Ovary (tissue), 10 donors: ENCODE measurements at places on chromosomes 1 and 21. TPM values are rescaled to one million over a fixed set of nuclear protein-coding genes. Genes with fewer than 3 reads are reported as not detected.
A peak's percentile ranks its signal among the peaks of the same experiment; 100 is the strongest.

- no peak for DNase-seq
Observed at GRCh38 chr21:36507397-36508018, 27.6 kb upstream of the CLDN14 start.

GRCh38 chr1:162197041-162197531 lies 127.6 kb downstream of the NOS1AP start:
- no peak for DNase-seq

DNA sequence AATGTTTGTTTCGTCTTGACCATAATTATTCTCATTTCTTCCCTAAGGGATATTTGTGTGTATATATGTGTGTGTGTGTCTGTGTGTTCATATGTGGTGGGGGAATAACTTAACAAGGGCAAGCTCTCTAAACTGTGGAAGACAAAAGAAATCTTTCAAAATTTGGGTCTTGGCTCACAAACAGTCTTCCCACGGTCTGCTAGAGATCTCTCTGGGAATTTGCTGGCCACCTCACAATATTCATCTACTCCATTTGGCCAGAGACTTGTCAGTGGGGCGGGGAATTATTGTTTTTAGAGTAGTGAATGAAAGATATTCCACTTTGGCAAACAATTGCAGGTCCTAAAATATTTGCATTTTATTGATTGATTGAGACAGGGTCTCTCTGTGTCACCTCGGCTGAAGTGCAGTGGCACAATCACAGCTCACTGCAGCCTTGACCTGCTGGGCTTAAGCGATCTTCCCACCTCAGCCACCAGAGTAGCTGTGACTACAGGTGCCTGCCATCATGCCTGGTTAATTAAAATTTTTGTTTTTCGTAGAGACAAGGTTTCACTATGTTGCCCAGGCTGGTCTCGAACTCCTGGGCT lies 8.0 kb upstream of the EIF2B3 start:
- DNase-seq = no peak

- no peak for DNase-seq
Observed at GRCh38 chr21:34372321-34372720, 3.0 kb upstream of the SMIM11 start.

GRCh38 chr1:232653789-232654188 lies 23.9 kb upstream of the SIPA1L2 start:
- no peak for DNase-seq

GRCh38 chr21:42591170-42591869 lies 62.1 kb upstream of the PDE9A start:
- no peak for DNase-seq

DNA sequence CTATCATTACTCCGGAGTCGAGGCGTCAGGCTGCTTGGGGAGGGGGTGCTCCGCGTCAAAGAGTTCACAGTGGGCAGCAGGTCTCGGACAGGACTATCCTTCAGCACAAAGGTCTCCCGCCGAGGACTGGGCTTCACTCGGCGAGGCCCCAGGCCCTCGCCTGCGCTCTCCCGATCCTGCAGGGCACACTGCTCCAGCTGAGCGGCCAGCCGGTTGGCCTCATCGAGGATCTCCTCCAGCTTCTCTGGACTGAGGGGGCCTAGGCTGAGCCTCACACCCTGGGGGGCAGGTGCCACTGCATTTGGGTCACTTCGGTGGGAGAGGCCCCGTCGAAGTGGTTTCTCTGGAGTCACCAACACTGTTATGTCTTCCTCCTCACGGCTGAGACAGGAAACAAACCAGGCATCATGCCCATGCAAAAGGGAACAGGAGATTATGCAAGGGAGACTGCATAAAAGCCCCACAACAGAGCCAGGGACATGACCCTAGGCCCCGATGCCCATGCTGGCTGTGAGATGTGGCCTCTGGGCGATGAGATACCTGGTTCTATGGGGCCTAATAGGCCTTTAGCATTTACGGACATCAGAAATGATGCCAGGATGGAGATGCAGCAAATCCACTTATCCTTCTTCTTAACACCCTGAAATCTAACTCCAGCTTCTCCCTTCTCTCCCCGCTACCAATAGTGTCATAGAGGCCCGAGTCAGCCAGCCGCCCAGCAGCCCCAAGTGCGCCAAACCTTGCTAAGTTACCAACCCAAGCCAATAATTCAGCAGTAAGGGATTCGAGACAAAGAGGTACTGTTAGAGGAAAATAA lies 1.1 kb downstream of the PSRC1 start:
- no peak for DNase-seq

GRCh38 chr1:87329051-87329525 lies 408 bp downstream of the LMO4 start:
- DNase-seq = peak; percentile 71

DNA sequence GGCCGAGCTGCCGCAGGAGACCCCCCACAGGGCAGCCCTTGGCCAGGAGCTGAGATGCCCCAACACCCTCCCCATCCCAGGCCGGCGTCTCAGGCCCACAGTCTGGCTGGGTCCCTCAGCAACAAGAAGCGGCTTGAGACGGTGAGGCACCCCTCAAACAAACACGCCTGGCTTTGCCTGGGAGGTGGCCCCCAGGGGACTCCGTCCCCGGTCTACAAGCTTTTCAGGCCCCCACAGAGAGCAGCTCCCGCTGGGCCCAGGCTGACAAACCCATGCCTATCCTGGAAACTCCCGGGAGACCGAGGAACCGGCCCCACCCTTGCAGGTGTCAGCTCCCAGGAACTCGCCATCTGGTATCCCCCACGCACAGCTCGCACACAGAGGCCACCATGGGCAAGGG lies 67.0 kb downstream of the ARHGEF16 start:
- no peak for DNase-seq

RSPO1 gene
- total RNA-seq = 7.5 TPM

DNA sequence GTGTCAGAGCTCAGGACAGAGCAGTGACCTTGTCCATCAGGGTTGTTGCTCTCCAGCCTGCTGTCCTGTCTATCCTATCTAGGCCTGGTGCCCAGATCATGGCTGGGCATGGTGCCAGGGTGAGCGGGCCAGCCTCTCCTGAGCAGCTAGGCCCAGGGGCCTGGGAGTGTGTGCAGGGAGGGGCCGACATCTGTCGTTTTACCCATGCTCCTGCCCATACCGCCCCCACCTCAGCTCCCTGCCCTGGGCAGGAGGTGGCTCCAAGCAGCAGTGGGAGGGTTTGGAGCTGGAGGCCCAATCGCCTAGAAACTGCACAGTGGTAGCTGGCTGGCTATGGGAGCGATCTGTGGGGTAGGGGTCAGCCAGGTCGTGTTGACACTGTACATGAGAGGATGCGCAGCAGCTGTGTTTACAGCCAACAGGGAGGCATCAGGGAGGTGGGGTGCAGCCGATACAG lies 6.5 kb downstream of the INSRR start:
- DNase-seq = peak; percentile 71

- DNase-seq = peak; percentile 9
Observed at GRCh38 chr1:7418442-7419080, 352.5 kb upstream of the VAMP3 start.

TSTD1 gene
- total RNA-seq = 32.6 TPM

- no peak for DNase-seq
Observed at GRCh38 chr1:57532299-57532698, 108.4 kb upstream of the DAB1 start.
